ENCODE measurements at places on chromosomes 6 and 20.

DNA sequence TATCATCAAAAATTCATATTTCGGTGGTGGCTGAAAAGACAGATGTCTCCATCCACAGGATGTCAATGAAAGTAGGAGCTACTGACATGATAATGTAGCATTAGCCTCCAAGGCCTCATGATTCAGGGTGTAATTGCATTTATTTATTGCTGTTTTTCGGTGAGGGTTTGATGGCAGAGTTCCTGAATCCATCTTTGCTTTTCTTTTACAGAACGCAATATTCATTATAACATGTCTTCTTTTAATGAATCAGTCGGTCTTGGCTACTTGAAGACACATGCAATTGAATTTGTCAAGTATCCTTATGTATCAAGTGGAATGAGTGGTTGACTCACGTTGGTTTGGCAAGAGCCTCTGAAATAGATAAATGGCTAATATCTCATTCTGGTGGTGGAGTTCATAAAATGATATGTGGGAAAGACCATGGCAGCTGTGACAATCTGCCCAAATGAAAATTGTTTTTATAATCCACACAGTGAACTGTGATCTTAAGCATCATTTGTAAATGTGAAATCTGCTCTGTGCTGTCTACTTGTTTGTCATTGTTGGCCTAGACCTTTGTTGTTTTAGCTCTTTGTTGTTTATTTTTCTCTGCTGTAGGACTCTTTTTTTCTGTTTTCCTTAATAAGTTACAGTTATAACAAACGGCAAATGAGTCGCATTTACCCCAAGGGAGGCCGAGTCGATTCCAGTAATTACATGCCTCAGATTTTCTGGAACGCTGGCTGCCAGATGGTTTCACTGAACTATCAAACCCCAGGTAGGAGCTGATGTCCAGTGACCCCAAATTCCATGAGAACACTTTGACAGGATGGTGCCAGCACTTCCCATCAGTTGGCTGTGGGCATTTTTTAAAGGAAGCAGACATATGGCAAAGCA, 105.7 kb upstream of the LAMP5 start:
- no peak for DNase-seq

DNA sequence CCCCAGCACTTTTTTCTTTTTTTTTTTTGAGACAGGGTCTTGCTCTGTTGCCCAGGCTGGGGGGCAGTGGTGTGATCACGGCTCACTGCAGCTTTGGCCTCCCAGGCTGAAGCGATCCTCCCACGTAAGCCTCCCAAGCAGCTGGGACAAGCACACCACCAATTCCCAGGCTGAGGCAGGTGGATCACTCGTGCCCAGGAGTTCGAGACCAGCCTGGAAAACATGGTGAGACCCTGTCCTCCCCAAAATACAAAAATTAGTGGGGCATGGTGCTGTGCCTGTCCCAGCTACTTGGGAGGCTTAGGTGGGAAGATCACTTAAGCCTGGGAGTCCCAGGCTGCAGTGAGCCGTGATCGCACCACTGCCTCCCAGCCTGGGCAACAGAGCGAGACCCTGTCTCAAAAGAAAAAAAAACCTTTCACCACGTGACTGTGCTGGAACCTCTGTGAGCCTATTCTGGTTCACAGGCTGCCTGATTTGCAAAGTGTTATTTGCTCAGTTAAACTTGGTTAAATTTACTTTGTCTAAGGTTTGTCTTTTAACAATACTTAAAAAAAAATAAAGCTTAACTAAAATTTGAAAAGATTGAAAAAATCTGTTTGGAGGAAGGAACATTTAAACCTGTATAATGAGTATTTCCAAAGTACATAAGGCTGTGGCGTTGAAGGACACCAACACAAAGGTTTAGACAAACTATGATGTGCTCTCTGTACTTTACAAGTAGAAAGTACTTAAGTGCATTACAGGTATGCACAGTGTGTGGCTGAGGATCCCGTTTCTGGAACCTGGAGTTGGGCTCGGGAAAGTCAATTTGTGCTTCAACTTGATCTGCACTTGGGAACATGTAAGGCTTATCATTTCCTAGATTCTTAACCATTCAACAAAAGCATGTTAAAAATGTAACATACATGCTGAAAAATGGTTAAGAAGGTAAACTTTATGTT, 55.0 kb downstream of the PPP1R3G start:
- no peak for DNase-seq

DNA sequence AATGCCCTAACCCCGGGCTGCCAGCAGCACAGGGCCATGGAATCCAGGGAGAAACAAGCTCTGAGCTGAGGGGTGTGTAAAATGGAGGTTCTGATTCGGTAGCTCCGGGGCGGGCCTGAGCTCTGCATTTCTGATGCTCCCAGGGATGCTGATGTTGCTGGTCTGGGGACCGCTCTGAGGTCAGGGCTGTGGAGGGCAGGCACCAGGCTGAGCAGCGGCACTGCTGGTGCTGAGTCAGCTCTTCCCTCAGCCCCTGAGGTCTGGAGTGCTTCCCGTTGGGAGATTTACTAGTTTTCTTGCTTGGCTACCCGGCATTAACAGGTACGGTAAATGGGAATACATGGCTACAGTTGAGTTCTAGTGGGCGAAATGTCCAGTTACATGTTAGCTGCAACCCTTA, 18.6 kb upstream of the CST3 start:
- DNase-seq = no peak

GRCh38 chr6:81750681-81751387, 1.6 kb downstream of the TENT5A start:
- DNase-seq = no peak

- no peak for DNase-seq
These were observed 394.4 kb downstream of the CDH26 start for GRCh38 chr20:60352596-60352995.

DNA sequence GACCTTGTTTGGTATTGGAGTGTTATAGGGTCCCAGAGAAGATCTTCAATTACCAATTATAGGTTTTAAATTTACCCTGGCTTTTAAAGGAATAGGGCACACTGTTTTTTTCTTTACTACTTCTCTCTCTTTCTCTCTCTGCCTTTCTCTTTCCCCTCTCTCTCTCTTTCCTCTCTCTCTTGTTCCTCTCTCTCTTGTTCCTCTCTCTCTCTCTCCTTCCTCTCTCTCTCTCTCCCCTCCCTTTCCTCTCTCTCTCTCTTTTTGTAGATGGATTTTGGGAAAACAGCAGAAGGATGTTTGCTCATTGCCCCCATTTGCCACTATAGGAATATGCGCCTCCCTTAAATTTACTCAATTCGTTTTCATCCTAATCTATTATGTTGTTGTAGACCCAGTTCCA, 45.2 kb downstream of the TBX18 start:
- no peak for DNase-seq

DNA sequence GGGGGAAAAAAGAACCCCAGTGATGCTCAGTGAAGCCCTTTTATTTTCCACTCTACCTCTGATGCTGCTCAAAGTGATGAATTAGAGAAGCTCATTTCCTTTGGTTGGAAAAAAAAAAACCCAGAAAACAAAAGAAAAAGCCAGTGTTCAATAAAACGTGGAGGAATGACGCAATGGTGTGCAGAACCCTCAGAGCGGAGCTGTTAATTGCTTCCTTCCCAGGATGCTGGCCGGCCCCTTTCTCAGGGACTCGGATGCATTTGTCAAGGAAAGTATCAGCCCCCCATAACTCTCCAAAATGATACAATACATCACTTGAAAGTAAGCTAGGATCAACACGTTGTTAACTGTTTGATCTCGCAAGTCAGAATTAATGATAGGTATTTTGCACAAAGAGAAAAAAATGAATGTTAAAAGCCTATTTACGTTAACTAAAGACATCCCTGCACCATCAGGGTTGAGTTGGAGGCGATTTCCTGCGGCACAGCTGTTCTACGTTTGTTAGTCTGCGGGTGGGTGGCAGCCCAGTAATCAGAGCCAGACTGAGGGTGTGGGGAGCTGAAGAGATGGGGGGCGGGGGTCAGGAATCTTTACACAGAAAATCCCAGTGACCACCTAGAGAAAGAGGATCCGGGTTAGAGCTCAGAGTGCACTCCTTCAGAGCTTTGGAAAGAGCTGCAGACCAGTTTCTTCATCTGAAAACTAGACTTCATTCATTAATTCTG, 132.4 kb downstream of the BMP7 start:
- DNase-seq = no peak

DNA sequence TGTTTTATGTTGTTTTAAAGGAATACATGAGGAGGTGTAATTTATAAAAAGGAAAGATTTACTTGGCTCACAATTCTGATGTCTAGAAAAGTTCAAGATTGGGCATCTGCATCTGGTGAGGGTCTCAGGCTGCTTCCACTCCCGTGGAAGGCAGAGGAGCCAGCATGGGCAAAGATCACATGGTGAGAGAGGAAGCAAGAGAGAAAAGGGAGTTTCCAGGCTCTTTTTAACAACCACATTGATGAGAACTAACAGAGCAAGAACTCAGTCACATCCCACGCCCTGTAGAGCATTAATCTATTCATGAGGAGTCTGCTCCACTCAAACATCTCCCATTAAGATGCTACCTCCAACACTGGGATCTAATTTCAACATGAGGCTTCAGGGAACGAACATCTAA, 1666.3 kb downstream of the HACE1 start:
- DNase-seq = no peak

- no peak for DNase-seq
These were observed 343.0 kb downstream of the QKI start for GRCh38 chr6:163757520-163757919.

DNA sequence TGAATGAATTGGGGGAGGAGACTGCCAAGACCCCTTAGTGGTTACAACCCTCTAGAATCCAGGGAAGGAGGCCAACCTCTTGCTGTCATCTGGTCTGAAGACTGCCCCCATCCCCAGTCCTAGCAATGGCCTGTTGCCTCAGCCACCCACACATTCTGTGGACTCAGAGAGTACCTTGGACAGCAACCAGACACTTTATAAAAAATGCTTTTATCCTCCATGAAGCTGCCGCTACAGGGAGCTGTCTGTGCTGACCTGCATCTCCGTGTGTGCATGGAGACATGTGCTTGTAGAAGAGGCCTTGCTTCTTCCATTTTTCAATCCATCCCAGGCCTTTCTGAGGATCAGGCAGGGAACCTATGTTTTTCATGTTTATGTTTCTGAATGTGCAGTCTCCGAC, 15.2 kb downstream of the CDH22 start:
- DNase-seq = no peak

GRCh38 chr6:157822245-157823000, 623 bp upstream of the SNX9 start:
- DNase-seq = no peak

GRCh38 chr6:165098165-165098564, 211.2 kb downstream of the C6orf118 start:
- DNase-seq = no peak

- no peak for DNase-seq
These were observed 134.2 kb downstream of the PLCB4 start for GRCh38 chr20:9203081-9203447.

DNA sequence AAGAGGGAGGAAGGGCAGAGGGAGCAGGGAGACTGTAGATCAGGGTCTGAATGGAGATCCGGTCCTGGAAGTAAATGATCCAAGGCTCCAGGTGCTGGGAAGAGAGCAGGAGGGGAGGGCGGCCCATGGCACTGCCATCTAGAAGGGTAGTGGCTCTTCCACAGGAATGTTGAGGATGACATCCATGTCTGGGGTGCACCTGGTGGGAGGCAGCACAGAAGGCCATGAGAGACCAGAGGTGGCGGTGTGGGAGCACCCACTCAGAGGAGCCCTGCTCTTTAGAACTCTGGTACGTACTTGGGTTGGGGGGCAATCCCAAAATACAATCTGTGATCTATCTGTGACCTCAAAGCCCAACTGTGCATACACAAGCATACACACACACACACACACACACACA, 13.5 kb downstream of the DEFB132 start:
- no peak for DNase-seq

DNA sequence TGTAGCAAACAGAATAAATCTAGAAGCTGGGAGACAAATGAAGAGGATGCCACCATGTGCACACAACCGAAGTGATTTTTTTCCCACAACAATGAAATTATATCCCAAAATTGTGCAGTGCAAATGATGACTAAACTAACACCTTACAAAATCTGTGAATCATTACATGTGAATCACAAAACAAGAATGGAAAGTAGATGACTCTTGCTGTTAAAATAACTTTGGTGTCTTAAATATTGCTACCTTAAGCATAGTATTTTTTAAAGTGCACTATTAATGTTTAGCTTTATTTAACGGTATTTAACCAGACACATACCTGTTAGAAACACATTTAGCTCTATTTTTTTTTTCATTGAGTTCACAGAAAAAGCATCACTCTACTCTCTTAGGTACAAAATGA, 190.8 kb downstream of the TBC1D32 start:
- DNase-seq = no peak

GRCh38 chr6:164068527-164068926, 654.0 kb downstream of the QKI start:
- no peak for DNase-seq

DNA sequence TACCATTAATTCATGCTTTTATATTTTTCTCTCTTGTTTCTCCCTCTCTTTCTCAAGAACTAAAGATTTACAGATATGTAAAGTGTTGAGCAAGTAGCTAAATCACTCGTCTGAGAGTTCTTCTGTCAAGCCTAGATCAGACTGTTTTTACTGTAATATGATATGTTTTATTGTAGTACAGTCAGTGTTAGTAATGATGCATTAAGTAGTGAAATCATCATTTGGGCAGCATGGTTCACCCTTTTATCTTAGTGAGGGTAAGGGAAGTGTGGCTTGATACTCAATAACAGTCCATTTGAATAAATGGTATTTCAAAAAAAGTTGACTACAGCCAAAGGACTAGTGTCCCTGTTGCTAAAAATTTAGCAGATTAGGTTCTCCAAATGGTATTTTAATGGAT, 9.2 kb downstream of the CYB5R4 start:
- no peak for DNase-seq

GRCh38 chr6:133544419-133544818, 303.3 kb downstream of the EYA4 start:
- DNase-seq = no peak

DNA sequence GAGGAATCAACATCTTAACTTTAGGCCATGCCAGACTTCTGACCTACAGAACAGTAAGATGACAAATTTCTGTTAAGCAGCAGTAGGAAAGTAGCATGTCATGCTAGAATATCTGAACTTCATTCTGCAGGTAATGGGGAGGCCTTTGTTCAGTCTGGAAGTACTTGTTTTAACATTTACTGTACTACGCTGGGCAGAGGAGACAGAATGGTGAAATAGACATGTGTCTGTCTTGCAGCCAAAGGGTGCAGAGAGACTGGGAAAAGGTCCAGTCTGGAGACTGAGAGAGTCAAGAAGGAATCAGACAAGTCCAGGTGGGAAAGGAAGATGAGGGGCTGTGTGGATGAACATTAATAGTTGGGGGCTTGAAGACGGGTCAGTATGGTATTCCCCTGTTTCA, 17.5 kb upstream of the ZBTB2 start:
- DNase-seq = no peak

- DNase-seq = no peak
These were observed 106.4 kb downstream of the GMPR start for GRCh38 chr6:16344756-16345155.

GRCh38 chr6:110538416-110539160, 62.2 kb upstream of the SLC22A16 start:
- DNase-seq = no peak

All from activated CD8-positive, alpha-beta memory T cell treated with anti-CD3 and anti-CD28 coated beads for 48 hours (primary cell).